HEK293T (cell line): ENCODE measurements at places on chromosomes 3 and 15.

GRCh38 chr15:82181371-82181770 is 81.2 kb downstream of the EFL1 start:
- DNase-seq: no peak

- DNase-seq: no peak
These were observed 84.5 kb downstream of the WDR76 start for GRCh38 chr15:43911235-43911781.

GRCh38 chr3:78026318-78026828 is 986.5 kb downstream of the ROBO2 start:
- no peak for DNase-seq

DNA sequence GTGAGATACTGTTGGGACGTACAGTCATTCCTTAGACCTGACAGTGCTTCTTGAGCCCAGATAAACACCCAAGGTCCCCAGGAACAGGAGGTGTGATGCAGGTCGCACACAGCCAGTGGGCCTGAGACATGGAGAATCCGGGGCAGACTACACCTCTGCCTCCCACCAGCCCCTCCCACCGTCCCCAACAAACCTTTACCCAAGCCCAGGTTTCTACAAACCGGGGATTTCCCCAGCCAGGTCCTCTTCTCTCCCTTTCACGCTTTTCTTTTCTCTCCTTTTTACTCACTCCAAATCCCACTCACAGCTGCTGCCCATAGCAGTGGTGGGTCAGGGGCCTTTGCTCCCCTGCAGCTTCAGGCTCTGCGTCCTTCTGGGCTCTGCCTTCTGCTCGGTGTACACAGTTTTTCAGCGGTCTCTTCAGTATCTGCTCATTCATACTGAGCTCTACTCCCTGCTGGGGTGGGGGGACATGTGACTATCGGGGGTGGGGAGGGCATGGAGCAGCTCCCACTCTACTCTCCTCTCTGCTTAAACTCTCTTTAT is 4.8 kb upstream of the PCSK6 start:
- DNase-seq: no peak
